ENCODE measurements at places on chromosomes 3 and 15. TPM values are rescaled to one million over a fixed set of nuclear protein-coding genes. Genes with fewer than 3 reads are reported as not detected.

- DNase-seq, result no peak
Observed at GRCh38 chr15:40409366-40409765, 3.8 kb downstream of the IVD start.

GRCh38 chr3:27554706-27555105, 70.5 kb upstream of the SLC4A7 start:
- DNase-seq, result no peak

DNA sequence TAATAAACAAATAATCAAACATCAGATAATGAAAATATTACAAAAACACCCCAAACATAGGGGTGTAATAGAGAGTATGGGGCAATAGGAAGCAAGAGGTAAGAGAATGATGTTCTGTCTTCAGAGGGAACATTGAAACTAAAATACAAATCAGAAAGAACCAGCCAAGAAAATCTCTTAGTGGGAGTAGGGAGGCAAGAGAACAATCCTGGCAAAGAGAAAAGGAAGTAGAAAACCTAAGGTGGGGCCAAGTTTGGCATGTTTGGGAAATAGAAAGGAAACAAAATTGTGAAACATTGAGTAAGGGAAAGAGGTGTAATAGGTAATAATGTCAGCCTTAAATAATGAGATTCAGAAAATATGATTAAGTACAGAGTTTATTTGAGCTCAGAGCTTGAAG, 467.1 kb downstream of the RBMS3 start:
- no peak for DNase-seq

SYNPR gene
- 0.25 TPM for polyA plus RNA-seq

GRCh38 chr3:16761571-16761970, 123.2 kb upstream of the PLCL2 start:
- no peak for DNase-seq

- DNase-seq, result no peak
Observed at GRCh38 chr3:187015903-187016638, 85.7 kb downstream of the ST6GAL1 start.

TUSC7 gene
- not detected for polyA plus RNA-seq

SEMA3G gene
- 8.2 TPM for polyA plus RNA-seq

CYP8B1 gene
- polyA plus RNA-seq, result 0.19 TPM

DNA sequence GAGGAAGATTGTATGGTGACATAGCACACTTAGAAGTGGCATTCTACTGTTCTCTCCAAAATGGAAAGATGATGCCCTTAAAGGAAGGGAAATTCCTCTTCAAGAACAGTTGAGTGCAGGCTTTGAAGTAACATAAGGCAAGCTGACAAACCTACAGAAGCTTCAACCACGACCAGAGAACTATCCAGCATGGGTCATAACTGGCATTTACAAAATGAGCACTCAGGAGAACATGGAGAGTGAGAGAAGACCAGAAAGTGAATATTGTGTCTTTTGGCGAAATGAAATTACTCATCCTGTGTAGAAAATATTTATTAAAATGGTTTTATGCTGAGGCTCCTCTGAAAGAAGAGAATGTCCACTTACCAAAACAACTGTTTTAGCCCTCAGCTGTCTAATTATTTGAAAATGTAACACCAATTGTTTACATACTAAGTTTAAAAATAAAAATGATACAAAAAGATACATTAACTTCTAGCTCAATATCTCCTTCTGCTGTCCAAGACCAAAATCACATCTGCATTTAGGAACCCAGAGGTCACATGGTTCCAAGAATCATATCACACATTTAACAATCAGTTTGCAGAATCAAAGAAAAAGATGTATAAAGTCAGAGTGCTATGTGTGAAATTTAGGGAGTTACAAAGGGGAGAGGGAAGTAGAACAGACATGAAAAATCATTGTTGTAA, 216.9 kb downstream of the ATP8B4 start:
- DNase-seq, result no peak

RHCG gene
- 2.0 TPM for polyA plus RNA-seq

GRCh38 chr15:32108661-32109060, 78.3 kb downstream of the CHRNA7 start:
- DNase-seq, result no peak

PRRT3 gene
- polyA plus RNA-seq, result 4.7 TPM

NKIRAS1 gene
- polyA plus RNA-seq, result 14.4 TPM

MINAR1 gene
- 0.66 TPM for polyA plus RNA-seq

DNA sequence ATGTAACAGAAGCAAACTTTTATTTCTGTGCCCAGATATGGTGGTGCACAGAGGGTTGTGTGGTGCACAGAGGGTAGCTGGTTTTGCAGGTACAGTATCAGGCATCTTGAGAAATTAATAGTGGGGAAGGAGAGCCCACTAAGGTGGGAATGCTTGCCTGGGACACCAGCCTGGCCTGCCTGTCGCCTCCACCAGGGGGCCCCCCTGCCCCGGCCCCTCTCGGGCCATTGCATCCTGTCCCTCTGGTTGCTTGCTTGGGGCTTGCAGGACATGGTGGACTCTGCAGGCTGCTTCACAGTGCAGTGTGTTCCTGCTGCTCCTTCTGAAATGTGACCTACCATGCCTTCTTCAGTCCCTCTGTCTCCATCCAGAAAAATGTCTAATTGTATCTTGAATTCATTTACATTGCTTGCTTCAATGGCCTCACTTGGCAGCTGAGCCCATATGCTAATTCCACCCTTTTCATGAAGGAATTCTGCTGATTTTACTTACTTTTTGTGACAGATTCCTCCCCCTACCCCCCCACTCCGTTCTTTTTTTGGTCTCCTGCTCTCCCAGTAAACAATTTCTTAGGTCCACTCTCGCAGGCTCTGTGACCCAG, 73.6 kb downstream of the EEFSEC start:
- DNase-seq, result no peak

BNC1 gene
- polyA plus RNA-seq, result 1.7 TPM

DNA sequence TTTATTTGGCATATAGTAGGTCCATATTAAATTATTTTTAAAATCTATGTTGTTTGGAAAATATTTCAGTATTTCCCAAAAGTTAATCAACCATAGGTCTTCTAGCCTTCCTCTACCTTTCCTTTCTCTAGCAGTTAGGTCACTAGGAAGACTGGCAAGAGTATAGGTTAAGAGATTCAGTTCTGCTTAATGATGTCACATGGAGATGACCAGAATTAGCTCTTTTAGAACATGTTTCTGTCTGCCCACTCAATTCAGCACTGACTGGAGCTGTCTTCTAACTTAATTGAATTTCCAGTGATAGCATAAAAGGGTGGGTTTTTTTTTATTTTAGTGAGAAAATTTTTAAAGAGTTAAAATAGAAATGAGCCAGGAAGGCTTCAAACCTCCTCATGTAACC, 23.8 kb upstream of the ZBED2 start:
- DNase-seq, result no peak

MEIS2 gene
- 36.1 TPM for polyA plus RNA-seq

- DNase-seq, result peak; percentile 88
Observed at GRCh38 chr15:70339571-70340493, 242.1 kb upstream of the TLE3 start.

CNTN3 gene
- polyA plus RNA-seq, result 42.1 TPM

- no peak for DNase-seq
Observed at GRCh38 chr3:147701195-147701594, 292.0 kb downstream of the ZIC1 start.

- no peak for DNase-seq
Observed at GRCh38 chr3:135271177-135272025, 476.3 kb downstream of the EPHB1 start.

DNA sequence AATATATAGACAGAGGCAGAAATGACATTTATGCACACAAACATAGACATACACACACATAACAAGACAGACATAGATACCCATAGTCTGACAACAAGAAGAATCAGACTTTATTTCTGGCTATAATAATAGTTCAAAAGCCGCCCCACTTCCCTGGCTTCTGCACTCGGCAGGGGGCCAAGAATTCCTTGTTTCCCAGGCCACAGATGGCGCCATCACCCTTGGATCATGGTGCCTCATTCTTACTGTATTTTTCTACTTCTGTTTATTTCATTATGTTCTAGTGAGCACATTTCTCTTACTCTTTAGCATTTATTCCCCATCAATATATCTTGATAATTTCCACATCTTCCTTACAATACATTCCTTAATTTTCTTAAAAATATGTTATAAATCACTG, 387.5 kb downstream of the NLGN1 start:
- no peak for DNase-seq

GRCh38 chr3:108300103-108300849, 3.9 kb downstream of the HHLA2 start:
- DNase-seq, result no peak

TMC3 gene
- 0.26 TPM for polyA plus RNA-seq

DNA sequence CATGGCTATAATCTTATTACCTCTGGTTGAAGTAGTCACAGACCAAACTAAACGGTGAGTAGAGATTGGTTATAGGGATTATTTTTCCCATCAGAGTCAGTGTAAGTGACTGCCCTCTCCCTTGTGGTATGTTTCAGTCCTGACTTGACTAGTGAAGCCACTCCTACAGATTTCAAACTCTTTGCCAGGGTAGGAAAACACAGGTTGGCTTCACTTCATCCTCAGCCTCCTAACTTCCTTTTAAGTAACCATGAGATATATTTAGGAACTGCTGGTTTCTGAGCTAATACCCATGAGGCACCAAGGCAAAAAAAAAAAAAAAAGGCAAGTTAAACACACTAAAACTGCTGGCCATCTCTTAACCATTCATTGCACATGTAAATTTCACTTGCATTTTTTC, 349.2 kb upstream of the MCTP2 start:
- DNase-seq, result no peak

DNA sequence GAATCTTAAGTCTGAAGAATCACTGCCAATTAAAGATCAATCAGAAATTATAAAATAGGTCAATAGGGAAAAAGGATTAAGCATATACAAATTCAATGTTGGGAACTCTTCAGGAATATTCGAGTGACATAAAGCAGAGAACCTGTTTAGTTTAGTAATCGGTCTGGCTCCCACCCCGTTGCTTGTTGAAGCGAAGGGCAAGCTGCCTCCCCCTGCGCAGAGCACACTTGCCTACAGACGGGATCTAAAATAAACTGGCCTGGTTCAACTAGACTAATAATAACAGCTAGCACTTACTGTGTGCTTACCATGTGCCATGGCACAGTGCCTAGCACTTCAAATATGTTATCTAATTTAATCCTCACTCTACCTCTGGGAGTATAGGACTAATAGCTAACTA, 8.6 kb downstream of the SEMA6D start:
- no peak for DNase-seq

GOLGA8G gene
- 0.05 TPM for polyA plus RNA-seq
